ENCODE measurements at places on chromosomes 16 and 17.
A peak's percentile ranks its signal among the peaks of the same experiment; 100 is the strongest.

- no peak for DNase-seq
These were observed 344 bp upstream of the SEPTIN12 start for GRCh38 chr16:4788489-4788889.

DNA sequence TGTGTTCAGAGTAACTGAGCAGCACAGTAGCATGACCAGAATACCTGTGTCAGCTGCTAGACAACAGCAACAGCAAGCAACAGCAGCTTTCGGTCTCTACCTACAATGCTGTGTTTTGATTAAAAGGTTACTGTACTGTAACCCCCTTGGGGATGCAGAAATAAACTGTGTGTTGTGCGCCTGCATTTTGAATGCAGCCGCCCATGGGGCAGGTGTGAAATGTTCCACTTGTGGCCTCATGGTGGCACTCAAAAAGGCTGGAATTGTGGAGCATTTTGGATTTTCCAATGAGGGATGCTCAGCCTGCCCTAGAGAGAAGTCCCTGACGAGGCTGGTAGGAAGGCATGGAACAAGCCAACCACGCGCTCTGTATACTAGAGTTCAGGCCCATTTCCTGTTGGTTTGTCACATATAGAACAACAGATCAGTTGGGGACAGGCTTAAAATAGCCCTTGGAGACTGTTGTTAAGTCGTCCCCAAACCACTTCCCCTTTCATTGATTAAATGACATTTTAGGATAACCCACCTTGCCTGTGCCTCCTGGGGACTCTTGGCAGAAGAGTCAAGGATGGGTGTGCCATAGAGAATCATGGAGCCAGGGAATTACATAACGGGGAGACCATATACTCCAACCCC lies 27.1 kb downstream of the SCPEP1 start:
- no peak for DNase-seq

DNA sequence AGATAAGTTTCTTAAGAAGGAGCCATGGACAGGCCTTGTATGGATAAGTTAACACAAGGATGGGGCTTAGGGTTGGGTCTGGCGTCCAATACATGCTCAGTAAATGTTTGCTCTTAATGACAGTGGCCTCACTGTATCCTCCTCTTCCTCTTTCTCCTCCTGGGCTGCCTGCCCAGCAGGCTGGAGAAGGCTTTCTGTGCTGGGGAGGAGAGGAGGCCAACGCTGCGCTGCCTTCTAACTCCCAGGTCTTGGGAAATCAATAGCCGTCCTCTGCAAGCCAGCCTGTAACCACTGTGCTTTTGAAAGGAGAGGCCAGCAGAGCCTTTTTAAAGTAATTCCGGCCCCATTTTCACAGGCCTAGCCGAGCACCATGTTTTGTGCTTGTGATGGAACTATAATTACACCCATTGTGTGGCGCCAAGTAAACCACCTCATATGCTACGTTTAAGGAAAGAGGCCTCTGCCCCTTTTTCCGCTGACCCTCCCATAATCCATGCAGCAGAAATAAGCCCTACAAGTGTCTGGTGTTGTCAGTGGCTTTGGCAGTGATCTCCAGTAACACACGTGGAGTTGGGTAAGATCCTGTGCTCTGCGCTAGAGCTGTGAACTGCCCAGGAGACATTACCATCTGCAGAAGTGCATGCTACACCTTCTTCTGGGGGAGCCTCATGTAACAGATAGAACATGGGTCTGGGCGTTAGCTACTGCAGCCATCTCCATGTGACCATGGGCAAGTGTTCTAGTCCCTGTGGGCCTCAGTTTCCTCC lies 368.2 kb downstream of the SNX29 start:
- no peak for DNase-seq

DNA sequence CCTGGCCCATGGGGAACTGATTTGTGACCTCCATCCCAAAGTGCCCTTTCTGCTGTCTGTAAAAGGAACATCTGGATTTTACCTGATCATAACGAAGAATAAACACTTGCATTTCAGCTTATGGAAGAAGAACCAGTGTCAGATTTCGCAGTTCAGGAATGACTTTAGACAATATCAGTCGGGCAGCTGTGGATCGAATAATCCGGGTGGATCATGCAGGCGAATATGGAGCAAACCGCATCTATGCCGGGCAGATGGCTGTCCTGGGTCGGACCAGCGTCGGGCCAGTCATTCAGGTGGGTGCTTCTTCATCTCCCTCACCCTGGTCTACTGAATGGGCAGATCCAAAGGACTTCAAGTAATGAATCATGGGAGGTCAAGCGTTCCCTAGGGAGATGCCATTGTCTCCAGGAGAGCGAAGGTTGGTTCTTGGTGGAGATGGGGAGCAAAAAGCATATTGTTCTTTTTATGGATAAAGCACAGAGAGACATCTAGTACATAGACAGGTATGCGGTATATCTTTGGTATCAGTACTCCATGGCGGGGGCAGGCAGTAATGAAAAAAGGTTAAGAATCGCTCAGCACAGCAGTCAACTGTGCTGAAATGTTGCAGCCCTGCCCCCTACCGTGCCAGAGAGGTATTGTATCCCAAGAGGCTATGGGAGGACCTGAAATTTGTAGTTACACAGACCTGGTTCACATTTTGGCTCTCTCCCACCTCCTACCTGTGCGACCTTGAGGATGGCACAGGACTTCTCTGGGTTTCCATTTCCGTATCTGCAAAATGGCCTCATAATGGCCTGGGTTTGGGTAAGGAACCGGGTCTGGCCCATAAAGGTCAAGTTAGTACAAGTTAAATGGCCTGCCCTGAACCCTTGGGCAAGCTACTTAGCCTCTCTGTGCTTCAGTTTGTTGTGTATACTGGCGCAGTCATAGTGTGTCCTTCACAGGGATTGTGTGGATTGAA lies 4.7 kb downstream of the COQ7 start:
- peak; percentile 65 for DNase-seq

All from CD4-positive, alpha-beta T cell treated with Interleukin-10 for 1 hour (primary cell).